ENCODE measurements at places on chromosomes 13 and 19. TPM values are rescaled to one million over a fixed set of nuclear protein-coding genes. Genes with fewer than 3 reads are reported as not detected.

- no peaks in the 10 kb centered on the region for H3K36me3 ChIP-seq
- H3K4me1 ChIP-seq = no peaks in the 10 kb centered on the region
- DNase-seq = no peak
- H3K27me3 ChIP-seq = 0 out of 2 replicates have a peak, but pooled peaks cover 3% of the 10 kb centered on the region
Observed at GRCh38 chr13:25288966-25289365, 1.7 kb upstream of the MTMR6 start.

DNA sequence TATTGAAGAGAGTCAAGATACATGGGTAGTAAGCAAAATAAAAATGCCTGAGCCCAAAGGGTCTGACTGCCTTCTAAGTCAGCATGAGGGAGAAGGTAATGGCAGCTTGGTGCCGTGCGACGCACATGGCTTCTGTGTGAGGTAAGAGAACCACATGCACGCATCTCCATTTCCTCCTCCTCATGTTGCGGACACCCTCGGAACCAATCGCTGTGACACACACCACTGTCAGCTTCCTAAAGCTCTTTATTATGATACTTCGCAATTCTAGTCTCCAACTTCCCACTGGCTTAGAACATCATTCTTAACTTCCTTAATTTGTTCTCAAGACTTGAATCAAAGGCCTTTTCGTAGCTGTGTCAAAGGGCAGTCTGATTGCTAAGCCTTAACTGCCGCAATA is 170.1 kb downstream of the OXGR1 start:
- no peak overlapping the region for H3K27ac ChIP-seq
- H3K4me3 ChIP-seq = no peak overlapping the region
- H3K36me3 ChIP-seq = no peaks in the 10 kb centered on the region
- H3K27me3 ChIP-seq = no peaks in the 10 kb centered on the region
- no peaks in the 10 kb centered on the region for H3K4me1 ChIP-seq

DNA sequence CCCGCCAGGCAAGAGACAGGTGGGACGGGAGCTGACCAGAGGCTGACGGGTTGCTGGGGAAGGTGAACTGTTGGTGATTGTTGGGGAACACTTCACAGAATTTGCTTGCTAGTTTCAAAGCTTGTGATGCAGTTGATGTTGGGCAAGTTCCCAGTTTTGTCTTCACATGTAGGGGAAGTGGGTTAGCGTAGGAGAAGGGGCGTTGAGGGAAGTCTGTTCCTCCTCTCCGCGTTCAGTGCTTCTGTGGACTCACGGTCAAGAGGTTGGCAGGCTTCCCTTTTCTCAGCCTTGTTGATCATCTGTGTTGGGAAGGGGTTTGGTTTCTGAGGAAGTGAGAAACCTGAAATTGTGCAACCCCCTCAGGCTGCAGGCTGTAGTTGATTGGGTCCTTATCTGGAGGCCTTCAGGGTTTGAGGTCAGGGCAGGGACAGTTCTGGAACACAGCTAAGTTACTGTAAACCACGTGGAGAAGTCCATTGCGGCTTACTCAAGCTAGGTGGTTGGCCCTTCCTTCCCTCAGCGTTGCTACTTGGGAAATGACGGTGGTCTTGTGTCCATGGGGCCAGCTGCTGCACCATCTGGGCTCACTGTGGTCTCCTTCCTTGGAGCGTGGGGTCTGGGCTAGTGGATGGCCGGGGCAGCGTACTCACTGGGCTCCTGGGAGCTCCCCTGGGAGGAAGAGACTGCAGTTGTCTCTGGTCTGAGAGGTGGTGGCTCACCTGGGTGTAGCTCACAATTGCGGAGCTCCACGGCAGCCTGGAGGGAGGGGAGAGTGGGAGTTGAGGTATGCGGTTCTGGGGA is 7.5 kb downstream of the RPS9 start:
- H3K27me3 ChIP-seq = no peaks in the 10 kb centered on the region
- no peak overlapping the region for H3K4me3 ChIP-seq
- peak overlapping the region; percentile 48 for H3K27ac ChIP-seq
- peaks cover 44% of the 10 kb centered on the region for H3K36me3 ChIP-seq

DNA sequence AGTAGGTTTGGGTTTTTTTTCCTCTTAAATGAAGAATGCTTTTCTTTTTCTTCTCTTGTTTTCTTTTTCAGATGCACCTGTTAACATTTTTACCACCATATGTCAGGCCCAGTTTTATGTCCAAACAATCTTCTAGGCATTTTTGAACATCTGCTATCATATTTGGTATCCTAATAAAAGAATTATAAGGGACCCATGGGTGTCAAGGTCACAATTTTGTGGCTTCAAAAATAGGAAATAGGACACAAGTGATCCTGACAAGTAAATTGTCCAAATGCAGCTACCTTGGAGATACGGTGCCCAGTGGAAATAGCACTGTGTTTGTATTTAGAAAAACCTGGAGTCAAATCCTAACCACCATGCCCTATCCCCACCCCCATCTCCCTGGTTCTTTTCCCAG is 270.3 kb downstream of the MZT1 start:
- no peak overlapping the region for H3K4me3 ChIP-seq
- no peak for DNase-seq
- no peak overlapping the region for H3K27ac ChIP-seq
- no peaks in the 10 kb centered on the region for H3K36me3 ChIP-seq
- no peaks in the 10 kb centered on the region for H3K27me3 ChIP-seq
- H3K4me1 ChIP-seq = no peaks in the 10 kb centered on the region

DNA sequence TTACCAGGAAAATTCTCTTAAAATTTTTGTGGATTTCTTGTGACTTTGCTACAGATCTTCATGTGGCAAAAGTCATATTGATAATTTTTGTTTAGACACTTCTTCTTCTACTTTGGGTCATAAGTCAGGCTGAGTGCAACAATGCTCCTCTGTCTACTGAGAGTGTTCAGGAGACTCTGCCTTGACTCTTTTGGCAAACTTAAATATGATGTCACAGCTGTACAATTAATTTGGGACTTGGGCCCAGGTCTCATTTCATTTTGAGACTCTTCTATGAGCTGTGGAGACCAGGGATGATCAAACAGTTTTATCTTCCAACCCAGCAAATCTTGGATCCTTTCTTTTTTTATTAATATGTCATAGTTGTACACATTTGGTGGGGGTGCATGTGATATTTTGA is 19.7 kb upstream of the IPO5 start:
- H3K36me3 ChIP-seq = no peaks in the 10 kb centered on the region
- H3K27me3 ChIP-seq = no peaks in the 10 kb centered on the region
- no peak overlapping the region for H3K27ac ChIP-seq
- H3K4me3 ChIP-seq = no peak overlapping the region

DNA sequence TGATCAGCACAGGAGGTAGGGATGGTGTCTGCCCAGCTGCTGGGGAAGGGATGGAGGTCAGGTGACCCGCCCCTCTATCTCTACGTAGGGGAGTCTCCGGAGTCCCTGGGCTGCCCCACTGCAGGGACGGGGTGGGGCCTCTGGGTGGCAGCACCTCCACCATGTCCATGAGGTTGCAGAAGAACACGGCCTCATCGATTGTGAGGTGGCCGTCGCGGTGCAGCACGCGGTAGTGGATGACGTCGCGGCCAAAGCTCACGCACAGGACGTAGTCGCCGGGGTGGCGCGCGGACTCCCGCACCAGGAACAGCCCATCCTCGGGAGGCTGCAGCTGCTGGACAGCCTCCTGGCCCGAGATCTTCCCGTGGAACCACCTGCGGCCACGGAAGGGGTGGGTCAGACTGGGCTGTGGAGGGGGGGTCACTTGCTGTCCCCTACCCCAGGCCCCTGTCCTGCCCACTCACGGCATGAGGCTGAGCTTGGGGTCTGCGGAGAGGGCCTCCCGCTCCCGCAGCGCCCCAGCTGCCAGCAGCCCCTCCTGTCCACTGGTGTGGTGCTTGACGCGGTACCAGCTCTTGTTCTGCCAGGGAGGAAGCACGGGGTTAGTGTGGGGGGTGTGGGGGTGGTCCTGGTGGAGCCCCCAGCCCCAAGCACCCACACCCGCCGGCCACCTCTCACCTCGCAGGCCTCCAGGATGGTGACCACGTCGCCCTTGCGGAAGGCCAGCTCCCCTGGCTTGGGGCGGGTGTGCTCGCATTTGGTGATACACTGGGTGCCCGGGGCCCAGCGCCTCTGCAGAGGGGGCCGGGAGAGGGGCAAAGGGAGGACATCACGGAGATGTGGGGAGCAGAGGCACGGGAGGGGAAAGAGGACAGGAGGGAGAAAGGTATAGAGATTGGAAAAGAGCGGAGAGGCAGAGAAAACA is 2.3 kb downstream of the MATK start:
- H3K4me1 ChIP-seq = no peaks in the 10 kb centered on the region
- no peak overlapping the region for H3K4me3 ChIP-seq
- H3K27ac ChIP-seq = no peak overlapping the region
- DNase-seq = no peak
- no peaks in the 10 kb centered on the region for H3K36me3 ChIP-seq

GRCh38 chr13:106072014-106072413 is 463.4 kb downstream of the EFNB2 start:
- H3K27ac ChIP-seq = no peak overlapping the region
- no peaks in the 10 kb centered on the region for H3K27me3 ChIP-seq
- H3K4me3 ChIP-seq = no peak overlapping the region
- DNase-seq = no peak

- H3K27ac ChIP-seq = no peak overlapping the region
- no peaks in the 10 kb centered on the region for H3K27me3 ChIP-seq
- peak; percentile 1 for DNase-seq
Observed at GRCh38 chr13:53200498-53201453, 172.2 kb downstream of the OLFM4 start.

DNA sequence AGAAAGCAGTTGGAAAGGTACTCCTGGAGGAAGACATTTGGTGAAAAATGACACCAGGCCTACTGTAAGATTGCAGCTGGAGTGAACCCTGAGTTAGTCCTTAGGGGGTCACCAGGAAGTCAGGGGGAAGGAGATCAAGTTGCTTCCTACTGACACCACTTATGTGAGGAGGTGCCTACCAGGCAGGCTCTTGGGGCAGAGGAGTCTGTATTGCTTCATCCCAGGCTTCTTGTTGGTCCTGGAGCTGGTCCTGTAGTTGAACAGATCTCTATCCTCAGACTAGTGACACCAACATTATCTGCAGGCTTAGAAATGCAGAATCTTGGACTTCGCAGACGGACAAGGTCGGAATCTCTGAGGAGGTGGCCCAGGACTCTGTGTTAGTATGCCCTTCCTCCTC is 116.0 kb upstream of the ARGLU1 start:
- DNase-seq = no peak
- no peak overlapping the region for H3K27ac ChIP-seq
- H3K4me1 ChIP-seq = no peaks in the 10 kb centered on the region
- no peaks in the 10 kb centered on the region for H3K36me3 ChIP-seq
- no peaks in the 10 kb centered on the region for H3K27me3 ChIP-seq

GRCh38 chr19:47156861-47157430 is 26.3 kb downstream of the SAE1 start:
- peaks cover 27% of the 10 kb centered on the region for H3K4me1 ChIP-seq
- H3K27ac ChIP-seq = peak overlapping the region; percentile 78
- no peak for DNase-seq

- H3K36me3 ChIP-seq = peaks cover 5% of the 10 kb centered on the region
- DNase-seq = no peak
- H3K27me3 ChIP-seq = no peaks in the 10 kb centered on the region
Observed at GRCh38 chr13:32080328-32080744, 48.8 kb downstream of the FRY start.

DNA sequence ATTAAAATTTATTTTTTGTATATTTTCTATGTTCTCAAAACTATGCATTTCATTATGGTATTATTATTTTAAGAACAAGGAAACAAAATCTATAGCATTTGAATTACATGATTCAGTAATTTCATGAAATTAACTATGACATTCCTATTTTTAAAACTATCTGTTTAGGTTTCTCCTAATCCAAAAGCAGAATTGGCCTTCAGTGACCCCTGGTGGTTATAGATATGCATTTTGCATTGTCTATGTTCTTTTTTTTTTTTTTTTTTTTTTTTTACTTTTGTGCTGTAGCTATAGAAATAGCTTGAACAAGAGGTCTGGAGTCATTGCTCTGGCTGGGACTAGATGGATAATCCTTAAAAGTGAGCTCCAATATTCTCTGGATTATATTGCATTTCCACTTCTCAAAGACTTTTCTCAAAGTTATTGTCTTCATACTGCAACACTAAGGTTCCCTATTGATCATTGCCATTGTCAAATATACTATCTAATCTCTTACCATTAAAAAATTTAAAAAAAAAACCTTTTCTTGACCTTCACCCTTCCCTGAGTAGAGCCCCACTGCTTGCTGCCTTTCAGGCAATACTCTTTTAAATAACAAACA is 15.9 kb upstream of the DNAJC3 start:
- H3K4me3 ChIP-seq = no peak overlapping the region
- H3K27ac ChIP-seq = no peak overlapping the region
- no peaks in the 10 kb centered on the region for H3K4me1 ChIP-seq
- DNase-seq = peak; percentile 50

DNA sequence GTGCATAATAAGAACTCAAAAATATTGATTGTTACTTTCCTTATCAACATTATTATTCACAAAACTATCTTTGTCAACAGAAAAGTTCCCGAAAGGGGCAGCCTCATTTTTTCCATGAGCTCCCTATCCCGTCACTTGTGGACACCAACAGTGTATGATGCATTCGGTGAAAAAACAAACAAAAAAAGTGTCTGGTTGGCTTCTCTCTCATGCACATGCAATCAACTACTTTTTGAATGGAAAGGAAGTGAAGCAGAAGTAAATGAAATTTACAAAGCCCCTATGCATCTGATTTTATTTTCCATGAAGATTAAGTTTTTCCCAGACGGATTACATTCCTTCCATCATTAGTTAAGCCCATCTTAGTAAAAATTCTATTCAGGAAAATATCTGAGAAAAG is 526.9 kb downstream of the RFC3 start:
- H3K4me1 ChIP-seq = peaks cover 2% of the 10 kb centered on the region
- DNase-seq = no peak
- no peaks in the 10 kb centered on the region for H3K36me3 ChIP-seq
- peaks cover 3% of the 10 kb centered on the region for H3K27me3 ChIP-seq
- no peak overlapping the region for H3K27ac ChIP-seq

GRCh38 chr19:18137242-18137641 is 15.7 kb upstream of the PIK3R2 start:
- no peaks in the 10 kb centered on the region for H3K27me3 ChIP-seq
- peaks cover 45% of the 10 kb centered on the region for H3K36me3 ChIP-seq
- no peaks in the 10 kb centered on the region for H3K4me1 ChIP-seq
- no peak overlapping the region for H3K4me3 ChIP-seq

GRCh38 chr19:13121551-13122274 is 3.6 kb downstream of the NACC1 start:
- DNase-seq = no peak
- peak overlapping the region; percentile 60 for H3K27ac ChIP-seq
- H3K27me3 ChIP-seq = no peaks in the 10 kb centered on the region
- no peak overlapping the region for H3K4me3 ChIP-seq

DNA sequence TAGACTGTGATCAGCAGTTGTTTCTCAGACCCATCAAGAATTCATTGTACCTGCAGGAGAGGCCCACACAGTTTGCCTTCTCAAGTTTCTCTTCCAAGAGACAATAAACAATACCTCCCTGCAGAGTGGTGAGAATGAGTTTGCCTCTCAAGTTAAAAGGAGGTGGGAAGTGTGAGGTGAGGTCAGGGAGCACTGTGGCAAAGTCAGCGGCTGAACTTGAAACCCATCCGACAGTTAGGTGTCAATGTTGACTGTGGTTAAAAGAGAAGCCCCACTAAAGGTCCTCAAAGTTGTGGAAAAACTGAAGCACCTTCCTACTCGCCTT is 72.9 kb upstream of the TSC22D1 start:
- DNase-seq = no peak
- H3K27me3 ChIP-seq = no peaks in the 10 kb centered on the region
- H3K4me3 ChIP-seq = no peak overlapping the region

IL12RB1 gene
- total RNA-seq = not detected

ZNF560 gene
- 0.90 TPM for total RNA-seq

TEX101 gene
- total RNA-seq = not detected

ZNF224 gene
- total RNA-seq = 26.3 TPM

LIM2 gene
- not detected for total RNA-seq

NCR1 gene
- total RNA-seq = not detected

OR10H1 gene
- total RNA-seq = not detected

DAND5 gene
- not detected for total RNA-seq

ERICH6B gene
- not detected for total RNA-seq

CRX gene
- not detected for total RNA-seq

All from IMR-90 (cell line).